ENCODE measurements at places on chromosomes 4 and X.

DNA sequence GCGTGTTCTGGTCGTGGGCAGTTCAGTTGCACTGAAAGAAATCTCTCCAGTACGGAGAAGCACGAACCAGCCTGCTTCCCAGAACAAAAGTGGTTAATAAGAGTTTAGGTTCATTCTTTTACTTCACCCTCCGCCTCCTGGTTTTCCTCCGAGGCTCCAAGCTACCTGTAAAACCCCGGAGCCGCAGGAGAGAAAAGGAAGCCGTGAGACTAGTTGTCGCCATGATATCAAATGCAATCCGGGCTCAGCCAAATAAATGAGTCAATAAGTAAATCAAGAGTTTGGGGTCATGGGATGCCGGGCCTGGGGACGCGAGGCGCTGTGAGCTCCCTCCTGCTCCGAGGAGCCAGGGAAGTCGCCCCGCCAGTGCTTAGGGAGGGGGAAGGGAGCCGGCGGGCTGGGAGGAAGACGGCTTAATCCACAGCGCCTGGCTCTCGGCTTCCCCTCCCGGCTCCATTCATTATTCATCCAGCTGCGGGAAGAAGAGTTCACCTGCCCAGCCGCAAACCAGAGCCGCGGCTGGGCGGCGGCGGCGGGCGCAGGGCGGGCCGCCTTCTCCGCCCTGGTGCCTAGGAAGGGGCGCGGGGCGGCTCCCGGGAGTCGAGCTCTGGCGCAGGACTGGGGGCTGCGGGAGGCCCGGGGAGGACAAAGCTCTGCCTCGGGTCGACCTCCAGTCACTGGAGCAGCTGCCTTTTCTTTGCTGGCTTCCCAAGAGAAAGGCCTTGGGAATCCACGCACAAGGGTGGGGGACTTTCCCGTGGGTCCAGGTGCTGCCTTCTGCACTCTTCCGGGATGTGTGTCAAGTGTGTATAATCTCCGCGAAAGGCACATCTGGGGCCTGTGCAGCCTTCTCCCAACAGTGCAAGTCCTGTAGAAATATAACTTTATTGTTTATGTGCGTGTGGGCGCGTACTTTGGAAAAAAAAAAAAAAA, 1.7 kb downstream of the FRAS1 start:
- DNase-seq = peak; percentile 44

DNA sequence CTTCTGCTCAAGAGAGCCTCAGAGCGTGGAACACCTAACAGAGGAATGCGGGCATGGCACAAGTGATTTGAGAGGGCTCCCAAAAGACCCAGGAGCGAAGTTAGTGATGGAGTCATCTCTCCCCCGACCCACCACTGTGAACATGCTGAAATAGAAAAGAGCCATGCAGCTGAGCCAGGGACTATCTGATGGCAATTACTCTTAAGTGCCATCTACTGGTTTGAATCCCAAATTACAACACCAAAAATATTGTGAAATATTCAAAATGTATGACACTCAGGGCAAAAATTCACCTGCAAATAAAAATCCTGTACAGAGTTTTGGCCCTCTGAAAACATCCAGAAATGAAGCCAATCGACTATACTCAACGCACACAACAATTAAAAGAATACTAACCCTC, 2038.9 kb upstream of the ADGRL3 start:
- DNase-seq = no peak

- DNase-seq = no peak
Measured at GRCh38 chrX:19902110-19902509, 14.7 kb upstream of the SH3KBP1 start.

DNA sequence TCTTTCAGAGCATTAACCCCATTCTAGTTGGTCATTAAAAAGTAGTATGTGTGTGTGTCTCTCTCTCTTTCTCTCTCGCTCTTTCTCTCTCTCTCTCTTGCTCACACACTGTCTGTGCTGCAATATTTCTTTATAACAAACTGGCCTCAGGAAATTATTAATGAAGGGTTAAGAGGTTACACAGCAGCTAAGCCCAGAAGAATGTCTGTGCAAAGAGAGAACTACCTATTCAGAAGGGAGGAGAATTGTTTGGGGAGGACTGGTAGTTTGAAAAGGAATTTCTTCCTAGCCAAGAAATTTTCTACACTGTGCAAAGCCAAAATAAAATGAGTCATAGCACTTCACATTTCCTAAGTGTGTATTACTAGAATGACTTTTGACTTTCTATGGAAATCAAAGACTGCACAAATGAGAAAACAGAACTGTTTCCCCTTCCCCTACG, 22.2 kb downstream of the PDGFC start:
- DNase-seq = no peak

DNA sequence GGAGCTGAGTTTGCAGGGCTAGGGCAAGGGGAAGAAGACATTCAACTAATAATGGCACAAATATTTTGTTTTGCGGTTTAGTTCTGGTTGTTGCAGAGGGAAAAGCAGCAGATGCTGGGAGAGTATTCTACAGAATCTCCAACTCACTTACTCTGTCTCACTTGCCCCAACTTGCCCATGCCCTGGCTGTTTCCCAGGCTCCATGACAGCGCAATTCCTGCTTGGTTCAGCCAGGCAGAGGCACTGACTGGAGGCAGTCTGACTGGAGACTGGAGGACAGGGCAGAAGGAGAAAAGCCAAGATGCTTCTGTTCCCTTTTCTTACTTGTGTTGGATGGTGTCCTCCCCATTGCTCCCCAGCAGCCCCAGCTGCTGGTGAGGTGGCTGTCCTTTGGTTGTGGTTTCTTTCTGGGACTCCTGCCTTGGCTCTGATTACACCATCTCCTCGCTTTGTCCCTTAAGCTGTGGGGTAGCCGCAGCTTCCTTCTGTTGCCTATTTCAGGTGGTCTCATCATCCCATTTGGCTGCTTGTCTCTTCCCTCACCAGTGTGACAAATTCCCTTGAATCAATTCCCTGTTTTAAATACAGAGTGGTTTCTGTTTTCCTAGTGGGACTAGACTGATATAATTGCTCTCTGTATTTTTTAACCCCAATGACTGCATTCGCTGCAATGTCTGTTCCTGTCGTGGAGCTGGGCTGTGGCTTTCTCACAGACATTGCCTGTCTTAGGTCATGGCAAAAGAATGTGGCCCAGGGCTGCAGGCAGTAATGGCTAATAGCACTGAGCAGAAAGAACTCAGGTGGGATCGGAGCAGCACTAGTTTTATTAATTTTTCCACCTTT, 24.2 kb upstream of the RASL11B start:
- DNase-seq = no peak

- DNase-seq = peak; percentile 89
Measured at GRCh38 chr4:40056716-40057585, at the start of gene N4BP2. TSS of gene N4BP2 (plus strand) at chr4:40056850. CDS start at chr4:40097341, 40,491 bp downstream.

DNA sequence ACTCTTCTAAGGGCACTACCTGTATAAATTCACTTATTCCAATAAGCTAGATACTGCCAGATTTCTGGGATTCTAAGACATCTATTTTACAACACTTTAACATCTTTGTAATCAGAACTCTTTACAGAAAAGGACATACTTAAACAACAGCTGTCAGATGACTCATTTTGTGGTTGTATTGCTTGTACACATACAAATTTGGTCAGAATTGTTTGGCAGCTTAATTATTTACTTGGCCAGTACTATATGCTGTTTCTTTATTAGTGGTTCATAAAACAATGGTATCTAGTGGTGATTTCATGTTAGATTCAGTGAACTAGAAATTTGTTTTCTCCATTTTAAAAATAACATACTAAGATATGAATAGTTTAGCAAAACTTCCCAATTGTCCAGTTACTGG, 27.2 kb downstream of the PALLD start:
- DNase-seq = no peak

DNA sequence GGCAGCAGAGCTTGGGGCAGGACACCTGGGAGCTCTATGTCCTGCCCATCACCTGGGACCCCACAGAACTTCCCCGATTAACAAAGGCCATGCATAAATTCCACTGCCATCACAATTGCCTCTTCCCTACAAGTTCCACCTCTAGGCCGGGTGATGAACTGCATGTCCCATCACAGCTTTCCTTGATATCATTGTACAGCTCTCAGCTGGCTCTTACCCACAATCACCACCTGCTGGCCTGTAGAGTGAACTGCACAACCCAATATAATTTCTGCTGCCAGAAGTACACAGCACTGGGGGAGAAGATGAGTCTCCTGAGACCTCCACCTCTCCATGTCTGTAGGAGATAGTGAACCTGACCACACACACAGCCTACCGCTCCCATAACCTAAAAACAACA, 285.0 kb upstream of the AADAT start:
- peak; percentile 64 for DNase-seq

- DNase-seq = no peak
Measured at GRCh38 chr4:91087743-91088142, 960.5 kb downstream of the CCSER1 start.

GRCh38 chr4:181877329-181877848, 365.8 kb upstream of the TENM3 start:
- DNase-seq = no peak

GRCh38 chr4:104418286-104418685, 76.4 kb downstream of the CXXC4 start:
- DNase-seq = no peak

GRCh38 chr4:32574803-32575202, 1854.6 kb downstream of the PCDH7 start:
- no peak for DNase-seq

DNA sequence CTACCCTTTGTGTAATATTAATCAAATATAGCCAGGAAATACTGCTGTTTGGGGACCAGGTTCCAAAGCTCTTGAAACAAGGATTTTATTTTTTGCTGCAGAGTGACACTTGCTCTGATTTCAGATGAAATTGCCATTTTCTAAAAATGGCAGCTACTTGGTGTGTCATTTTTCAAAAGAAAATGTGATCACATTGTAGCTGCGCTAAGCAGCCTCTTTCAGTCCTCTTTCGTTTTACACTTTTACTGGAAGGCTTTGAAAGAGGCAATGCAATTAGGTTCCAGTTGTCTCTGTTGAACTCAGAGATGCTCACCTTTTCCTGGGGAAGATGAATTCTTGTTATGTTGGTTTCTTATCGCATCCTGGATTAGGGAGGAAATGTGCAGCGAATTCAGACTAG, 85.1 kb downstream of the CT47B1 start:
- no peak for DNase-seq

DNA sequence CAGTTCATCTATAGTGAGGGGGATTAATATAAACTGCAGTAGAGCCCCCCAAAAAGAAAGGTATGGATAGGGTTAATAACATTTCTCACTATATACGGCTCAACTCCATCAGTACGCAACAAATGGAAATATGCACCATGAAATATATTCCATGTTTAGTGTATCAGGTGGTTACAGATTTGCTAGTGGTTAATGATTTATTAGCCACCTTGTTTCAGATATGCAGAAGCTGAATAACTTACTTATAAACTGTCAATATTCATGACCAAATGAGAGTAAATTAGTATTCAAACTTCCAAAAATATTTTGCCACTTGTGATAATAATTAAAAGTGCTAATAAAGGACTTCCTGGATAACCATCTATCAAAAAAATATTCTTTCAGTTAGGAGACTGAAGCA, 14.8 kb downstream of the AMTN start:
- DNase-seq = no peak
